ENCODE measurements at places on chromosomes 16 and 17.

DNA sequence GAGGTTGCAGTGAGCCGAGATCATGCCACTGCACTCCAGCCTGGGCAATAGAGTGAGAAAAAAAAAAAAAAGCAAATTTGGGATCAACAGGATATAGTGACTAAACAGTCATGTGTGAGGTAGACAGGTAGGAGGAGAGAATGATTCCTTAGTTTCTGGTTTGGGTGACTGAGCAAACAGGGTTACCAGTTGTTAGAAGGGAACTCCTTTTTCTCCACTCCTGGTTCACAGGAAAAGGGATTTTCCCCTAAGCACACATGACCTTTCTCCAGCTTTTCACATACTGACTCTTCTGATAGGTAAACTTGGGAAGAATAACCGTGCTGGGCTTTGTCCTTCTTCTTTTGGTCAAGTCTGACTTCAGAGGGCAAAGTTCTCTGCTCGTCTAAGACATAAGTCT lies 17.3 kb upstream of the WSCD1 start:
- no peak for DNase-seq

GRCh38 chr16:70725912-70726828 lies 40.3 kb upstream of the MTSS2 start:
- DNase-seq = no peak

DNA sequence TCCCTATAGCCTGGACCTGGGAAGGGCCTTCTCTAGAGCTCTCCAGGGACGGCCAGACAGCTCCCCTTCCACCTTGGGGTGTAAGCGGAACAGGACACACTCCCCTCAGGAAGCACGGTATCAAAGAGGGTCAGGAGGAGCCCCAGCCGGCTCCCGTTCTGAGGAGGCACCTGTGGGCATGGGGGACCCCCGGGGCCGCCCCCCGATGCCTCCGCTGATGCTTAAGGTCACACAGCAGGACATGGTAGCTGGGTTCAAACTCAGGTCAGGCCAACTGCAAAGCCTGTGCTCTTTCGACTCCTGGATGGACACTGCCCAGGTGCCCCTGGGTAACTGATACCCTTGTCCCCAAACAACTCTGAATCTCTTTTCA lies 49.8 kb downstream of the CMIP start:
- DNase-seq = no peak

- no peak for DNase-seq
Observed at GRCh38 chr17:51435641-51436091, 175.3 kb downstream of the UTP18 start.

GRCh38 chr16:68902969-68903345 lies 59.6 kb downstream of the TANGO6 start:
- DNase-seq = no peak

- DNase-seq = no peak
Observed at GRCh38 chr17:67696853-67697498, 20.8 kb upstream of the NOL11 start.

GRCh38 chr17:26962255-26963162 lies 331.4 kb upstream of the WSB1 start:
- DNase-seq = no peak

- no peak for DNase-seq
Observed at GRCh38 chr16:2777903-2778629, 986 bp upstream of the ELOB start.
